ENCODE measurements at places on chromosomes 12 and 14.

DNA sequence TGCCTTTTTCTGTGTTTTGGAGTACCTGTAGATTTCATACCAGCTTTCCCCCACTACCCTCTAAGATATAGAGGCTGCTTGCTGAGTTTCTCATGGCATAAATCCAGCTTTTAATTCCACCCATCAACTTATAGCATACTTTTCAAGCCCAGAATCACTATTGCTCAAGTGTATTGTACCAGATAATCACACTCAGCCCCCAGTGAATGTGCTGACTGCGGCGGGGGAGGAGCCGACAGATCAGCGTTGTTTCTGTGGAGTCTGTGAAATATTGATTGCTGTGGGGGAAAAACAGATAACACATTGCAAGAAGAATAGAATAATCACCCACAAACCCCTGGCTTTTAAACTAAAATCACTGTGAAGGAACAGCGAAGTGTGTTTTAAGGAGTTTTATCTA lies 296.1 kb downstream of the TMEM132D start:
- DNase-seq = no peak

GRCh38 chr14:49977126-49977841 lies 84.4 kb downstream of the ARF6 start:
- no peak for DNase-seq

GRCh38 chr12:62435303-62436163 lies 31.1 kb upstream of the MON2 start:
- peak; percentile 33 for DNase-seq

DNA sequence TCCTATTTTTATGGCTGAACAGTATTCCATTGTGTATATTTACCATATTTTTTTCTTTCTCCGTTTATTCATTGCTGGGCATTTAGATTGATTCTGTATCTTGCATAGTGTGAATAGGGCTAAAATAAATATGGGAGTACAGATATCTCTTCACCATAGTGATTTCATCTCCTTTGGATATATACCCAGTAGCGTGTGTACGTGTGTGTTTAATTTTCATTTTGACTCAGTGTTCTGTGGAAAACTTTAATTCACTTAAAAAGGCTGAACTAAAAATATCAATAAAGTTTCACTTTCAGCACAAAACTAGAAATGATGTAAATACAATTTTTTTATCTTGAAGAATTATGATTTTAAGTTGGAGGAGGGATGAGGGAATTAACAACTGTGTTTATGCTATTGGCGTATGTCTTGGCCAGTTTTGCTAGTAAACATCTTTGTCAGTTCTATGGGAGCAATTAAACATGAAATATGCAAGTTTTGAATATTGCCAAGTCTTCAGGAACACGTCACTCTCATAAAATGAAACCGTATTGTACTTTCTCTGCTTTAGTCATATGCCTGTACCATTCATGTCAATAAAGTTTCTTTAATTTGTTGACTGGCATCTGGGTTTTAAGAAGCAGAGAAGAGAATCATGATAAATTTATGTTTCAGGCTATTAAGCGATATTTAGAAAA lies 99.8 kb downstream of the PTGER2 start:
- no peak for DNase-seq

DNA sequence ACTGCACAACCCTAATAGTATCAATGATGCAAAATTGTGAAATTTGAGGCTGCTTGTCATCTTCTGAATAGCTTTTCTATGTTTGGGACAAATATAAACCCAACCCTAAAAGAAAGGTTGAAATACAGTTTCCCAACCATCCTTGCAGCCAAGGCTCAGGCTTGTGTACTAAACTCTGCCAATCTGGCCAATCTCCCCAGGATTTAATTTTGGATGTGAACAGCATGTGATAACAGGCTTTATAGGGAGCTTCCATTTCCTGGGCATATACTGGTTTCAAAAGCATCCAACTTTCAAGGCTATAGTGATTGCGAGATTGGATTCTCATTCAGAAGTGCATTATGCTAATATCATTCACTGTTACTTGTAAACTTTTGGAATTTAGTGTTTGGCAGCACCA lies 55.7 kb upstream of the MUCL1 start:
- no peak for DNase-seq

- peak; percentile 13 for DNase-seq
These were observed 10.8 kb downstream of the TSPAN9 start for GRCh38 chr12:3087758-3088650.

DNA sequence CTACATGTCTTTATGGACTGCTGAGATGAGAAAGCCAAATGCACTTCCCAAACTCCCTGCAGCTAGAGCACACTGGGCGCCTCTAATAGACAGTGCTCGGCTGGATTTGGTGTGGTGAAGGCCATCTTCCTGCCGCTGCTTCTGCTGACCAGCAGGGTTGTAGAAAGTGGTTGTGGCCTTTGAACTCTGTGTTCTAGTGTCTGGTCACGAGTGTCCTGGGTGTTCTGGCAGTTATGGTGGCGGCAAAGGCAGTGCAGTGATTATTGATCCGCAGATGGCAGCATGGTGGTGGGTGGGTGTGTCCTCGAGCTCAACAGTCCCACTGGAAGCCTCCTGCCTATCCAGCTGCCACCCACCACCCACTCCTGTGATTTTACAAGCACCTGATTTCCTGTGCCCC lies 43.4 kb downstream of the SMIM41 start:
- DNase-seq = no peak

DNA sequence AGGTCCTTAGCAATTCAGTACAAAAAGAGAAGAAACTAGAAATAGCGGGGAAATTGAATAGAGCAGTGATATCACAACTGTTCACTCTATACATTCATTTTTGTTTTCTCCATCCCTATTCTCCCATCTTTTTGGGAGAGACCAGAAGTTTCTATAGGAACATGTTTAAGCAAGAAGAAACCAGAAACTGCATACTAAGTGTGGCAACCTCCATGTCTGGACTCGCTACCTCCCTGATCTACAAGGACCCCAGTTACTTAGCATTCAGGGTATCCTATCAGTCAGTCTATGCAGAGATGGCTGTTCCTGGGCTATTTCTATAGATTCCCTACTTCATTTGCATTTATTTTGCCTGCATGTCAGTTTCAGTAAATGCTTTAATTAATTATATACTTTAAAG lies 178.6 kb downstream of the PHLDA1 start:
- DNase-seq = no peak

DNA sequence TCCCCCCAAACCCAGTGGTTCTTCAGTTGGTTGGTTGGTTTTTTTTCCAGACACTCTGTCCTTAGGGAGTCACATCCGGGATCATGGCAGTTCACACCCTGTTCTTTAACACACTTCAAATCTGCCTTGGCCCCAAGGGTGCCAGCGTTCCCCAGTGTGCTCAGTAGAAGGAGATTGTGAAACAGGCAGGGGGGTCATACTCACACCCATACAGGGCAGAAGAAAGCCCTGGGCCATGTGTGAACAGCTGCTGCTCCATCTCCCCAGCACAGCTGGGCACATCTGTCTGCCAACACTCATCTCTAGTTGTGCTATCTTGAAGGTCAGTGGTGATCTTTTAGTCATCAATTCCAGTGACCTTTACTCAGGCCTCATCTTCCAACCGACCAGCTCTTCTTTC lies 64.4 kb upstream of the FUT8 start:
- DNase-seq = no peak

GRCh38 chr14:78292003-78292402 lies 121.8 kb downstream of the NRXN3 start:
- DNase-seq = no peak

GRCh38 chr12:80313209-80313608 lies 130.8 kb upstream of the PTPRQ start:
- no peak for DNase-seq

DNA sequence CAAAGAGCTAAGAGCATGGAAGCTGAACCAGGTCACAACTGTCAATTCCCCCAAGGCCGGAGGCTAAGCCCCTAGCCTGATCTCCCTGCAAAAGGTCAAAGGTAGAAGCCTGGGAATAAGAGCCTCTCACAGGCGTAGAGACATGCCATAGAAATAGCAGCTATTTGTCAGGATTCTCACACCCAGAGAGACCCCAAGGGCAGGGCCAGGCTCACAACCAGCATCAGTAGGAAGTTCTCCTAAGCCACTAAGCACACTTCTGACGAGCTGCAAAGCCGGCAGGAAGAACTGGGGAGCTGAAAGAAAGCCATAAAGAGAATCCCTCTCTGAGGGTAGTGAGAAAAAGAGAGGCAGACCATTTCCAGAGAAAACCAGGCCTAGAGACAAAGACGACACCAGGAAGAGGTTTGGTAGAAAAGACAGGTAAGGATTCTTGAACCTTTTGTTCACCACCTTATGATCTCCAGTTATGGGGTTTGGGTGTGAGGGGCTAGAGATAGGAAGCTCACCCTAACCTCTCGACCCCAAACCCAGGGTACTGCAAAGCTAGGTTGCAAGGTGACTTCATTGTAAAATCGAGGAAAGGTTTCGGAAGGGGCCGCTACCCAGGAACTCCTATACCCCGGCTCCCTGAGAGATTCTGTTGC lies 1.0 kb downstream of the SMARCC2 start:
- DNase-seq = no peak

GRCh38 chr14:68696266-68696665 lies 96.6 kb downstream of the ZFP36L1 start:
- no peak for DNase-seq

GRCh38 chr14:26199590-26200370 lies 398.1 kb downstream of the NOVA1 start:
- DNase-seq = no peak

DNA sequence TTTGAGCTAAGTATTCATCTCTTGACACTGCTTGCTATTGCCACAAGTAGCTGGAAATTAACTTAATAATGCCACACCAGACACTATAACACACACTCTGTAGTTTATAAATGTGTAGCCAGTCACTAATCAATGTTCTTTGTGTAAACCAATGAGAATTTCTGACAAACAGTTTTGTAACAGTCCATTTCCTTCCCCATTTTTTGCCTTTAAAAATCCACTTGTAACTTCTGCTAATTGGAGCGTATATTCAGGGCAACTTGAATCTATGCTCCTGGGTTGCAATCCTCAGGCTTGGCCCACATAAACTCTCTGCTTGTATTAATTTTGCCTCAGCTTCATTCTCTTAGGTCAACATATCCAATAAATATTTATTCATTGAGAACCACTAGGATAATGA lies 125.0 kb upstream of the DHRS4 start:
- no peak for DNase-seq

DNA sequence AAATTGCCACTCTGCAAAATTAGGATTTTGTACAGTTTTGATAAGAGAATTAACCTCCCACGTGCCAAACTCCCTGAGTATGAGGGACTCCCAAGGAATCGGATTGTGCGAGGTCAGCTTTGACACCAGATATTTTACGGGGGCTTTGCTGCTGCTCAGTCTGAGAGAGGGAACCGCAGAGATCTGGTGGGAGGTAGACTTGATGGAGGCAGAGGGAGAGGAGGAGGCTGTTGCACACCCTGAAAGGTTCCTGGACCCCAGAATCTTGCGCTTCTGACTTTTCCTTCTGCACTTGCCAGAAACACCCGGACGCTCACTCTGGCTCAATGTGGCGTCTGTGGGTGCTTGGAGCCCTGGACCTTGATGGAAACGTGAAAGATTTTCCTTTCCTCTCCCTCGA lies 83.9 kb downstream of the PAPOLA start:
- no peak for DNase-seq

- no peak for DNase-seq
These were observed 32.6 kb downstream of the PPP2R5E start for GRCh38 chr14:63510538-63510937.

GRCh38 chr14:63383776-63384367 lies 65.1 kb upstream of the GPHB5 start:
- no peak for DNase-seq

GRCh38 chr12:32303174-32303549 lies 96.2 kb upstream of the FGD4 start:
- no peak for DNase-seq

- DNase-seq = no peak
These were observed 42.0 kb upstream of the ETV6 start for GRCh38 chr12:11607313-11608081.

DNA sequence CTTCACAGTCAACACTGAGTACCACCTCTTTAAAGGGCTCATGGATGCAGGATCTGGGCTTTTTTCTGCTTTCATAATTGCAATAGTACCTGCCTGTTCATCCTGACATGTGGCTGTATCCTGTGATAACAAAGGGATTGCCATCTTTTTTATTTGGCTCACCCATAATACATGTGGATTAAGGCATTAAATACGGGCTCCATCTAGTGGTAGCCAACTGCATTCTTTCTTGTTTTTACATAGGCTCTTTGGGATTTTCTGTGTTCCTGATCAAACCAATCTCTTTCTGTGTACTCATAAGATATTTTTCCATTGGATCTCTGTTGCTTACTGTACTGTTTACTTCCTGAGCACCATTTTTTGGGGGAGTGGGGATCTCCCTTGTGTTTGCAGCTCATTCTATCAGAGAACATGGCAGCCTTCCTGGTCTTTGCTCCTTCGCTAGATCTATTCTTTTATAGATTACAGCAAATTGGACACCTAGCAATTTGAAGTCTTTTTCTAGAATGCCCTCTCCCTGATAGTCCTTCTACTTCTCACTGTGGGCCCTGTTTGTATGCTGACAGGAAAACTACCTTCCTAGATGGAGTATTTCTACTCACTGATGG lies 723.4 kb upstream of the MDGA2 start:
- peak; percentile 50 for DNase-seq

GRCh38 chr14:97177635-97178034 lies 380.5 kb downstream of the VRK1 start:
- no peak for DNase-seq

DNA sequence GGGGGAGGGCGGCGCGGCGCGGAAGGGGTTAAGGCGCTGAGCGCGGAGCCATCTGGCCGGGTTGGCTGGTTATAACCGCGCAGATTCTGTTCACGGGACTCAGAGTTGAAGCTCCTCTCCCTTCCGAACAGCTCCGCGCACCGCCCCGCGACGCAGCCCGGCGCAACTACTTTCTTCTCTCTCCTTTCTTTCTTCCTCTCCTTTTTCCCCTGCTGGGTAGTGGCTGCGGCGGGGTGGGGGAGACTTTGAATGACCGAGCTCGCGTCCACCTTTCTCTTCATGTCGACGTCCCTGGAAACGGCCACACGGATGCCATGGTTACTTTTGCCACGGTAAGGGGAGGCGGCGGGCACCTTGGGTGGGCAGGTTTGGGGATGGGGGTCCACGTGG lies at the start of gene NTF3:
Gene NTF3, plus strand, starts transcription at position 98 of the 390 bp plus-strand sequence. Its CDS starts 217 bp downstream, at position 315.
- no peak for DNase-seq

DNA sequence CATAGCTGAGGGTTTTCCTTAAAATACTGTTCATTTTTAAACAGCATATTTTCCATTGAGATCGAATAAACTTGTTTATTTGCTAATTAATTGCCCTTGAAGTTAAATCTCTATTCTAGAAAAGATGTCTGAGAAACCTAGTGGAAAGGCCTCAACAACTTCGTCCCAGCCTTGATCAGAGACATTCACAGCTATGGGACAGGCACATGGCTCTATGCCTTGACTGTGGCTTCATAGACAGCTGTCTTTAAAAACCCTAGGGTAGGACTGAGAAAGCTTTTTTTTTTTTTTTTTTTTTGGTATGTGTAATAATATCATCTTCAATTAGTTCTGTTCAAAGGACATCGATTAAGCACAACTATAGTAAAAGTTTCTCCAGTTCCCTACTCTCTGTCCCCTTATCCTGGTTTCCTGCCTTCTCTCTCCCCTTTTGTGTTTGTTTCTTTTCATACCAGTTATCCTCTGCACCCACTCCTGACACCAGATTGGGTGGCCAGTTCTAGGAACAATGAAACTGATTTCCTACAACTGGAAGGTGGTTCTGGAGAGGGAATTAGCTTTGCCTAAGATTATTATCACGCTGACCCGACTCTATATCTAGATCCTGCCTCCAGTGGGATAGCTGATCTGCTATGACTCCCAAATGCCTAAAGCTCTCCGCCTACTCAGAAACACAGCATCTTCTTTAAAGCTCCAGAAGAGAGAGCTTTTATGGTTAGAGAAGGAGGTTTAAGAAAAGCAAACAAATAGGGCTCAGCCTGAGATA lies 20.3 kb downstream of the SOCS2 start:
- no peak for DNase-seq

GRCh38 chr12:104608998-104609397 lies 152.2 kb downstream of the CHST11 start:
- no peak for DNase-seq
